ENCODE measurements at places on chromosomes 5 and 9.

- no peak for DNase-seq
Measured at GRCh38 chr5:5969942-5970483, 408.3 kb downstream of the MED10 start.

DNA sequence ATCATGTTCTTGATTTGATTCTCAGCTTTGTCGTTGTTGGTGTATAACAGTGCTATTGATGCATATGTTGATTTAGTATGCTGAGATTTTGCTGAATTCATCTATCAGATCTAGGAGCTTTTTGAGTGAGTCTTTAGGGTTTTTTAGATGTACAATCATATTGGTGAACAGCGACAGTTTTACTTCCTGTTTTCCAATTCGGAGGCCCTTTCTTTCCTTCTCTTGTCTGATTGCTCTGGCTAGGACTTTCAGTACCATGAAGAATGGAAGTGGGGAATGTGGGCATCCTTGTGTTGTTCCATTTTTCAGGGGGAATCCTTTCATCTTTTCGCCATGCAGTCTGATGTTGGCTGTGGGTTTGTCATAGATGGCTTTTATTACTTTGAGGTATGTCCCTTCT, 100.4 kb downstream of the SGCD start:
- no peak for DNase-seq

GRCh38 chr9:2872931-2873323, 29.0 kb upstream of the PUM3 start:
- DNase-seq: peak; percentile 20

- no peak for DNase-seq
Measured at GRCh38 chr5:142795251-142795650, 25.1 kb downstream of the ARHGAP26 start.

- DNase-seq: no peak
Measured at GRCh38 chr5:58459146-58460001, 512 bp downstream of the PLK2 start.

GRCh38 chr5:775961-776861, 8.3 kb downstream of the ZDHHC11B start:
- no peak for DNase-seq

DNA sequence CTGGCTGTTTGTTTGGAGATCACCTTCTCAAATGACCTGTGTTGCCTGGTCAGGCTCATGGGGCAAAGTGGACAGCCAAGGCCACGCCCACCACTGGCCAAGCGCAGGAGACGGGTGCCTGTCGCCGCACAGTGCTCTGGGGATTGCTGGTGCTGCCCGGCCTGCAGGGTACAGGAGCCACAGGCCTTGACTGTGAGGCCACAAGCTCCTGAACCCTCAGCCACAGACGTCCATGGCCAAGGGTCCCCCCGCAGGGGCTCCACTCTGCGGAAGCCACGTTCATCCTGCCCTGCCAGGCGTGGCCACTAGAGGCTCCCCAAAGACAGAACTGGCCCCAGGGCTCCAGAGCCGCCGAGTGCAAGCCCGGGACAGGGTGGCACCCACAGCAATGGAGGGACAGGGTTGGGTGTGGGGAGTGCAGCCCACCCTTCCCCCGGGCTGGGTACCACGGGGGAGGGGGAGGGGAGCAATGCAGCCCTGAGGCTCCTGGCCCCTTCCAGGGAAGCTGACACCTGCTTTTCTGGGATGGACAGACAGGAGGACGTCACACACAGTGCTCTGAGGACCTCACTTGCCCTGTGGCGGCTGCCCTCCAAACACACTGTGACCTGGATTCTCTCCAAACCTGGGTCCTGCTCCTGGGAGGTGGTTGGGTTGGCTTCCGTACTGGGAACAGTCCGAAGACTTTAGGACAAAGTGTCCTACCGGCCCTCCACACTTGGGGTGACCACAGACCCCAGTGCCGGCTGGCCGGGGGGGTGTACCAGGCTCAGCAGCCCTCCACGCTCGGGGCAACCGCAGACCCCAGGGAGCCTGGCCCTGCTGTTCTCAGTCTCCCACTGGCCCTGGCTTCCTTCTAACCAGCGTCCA, 21.5 kb downstream of the TPPP start:
- DNase-seq: peak; percentile 56

DNA sequence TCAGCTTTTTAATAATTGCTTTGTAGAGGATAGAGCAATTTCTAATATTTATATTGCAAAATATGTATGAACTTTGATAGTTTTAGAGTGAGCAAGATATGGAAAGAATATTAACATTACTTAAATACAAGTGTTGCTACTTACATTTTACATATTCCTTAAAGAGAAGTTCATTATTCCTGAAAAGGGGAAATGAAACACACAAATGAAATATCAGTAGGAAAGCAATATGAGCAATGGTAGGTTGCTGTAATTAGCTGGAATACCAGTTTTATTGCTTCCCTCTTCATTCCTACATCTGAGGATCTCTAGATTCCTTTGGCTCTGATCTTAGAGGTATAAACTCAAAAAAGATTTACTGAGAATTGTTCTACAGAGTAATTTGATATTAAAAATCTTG, 414.1 kb downstream of the FAM170A start:
- no peak for DNase-seq

GRCh38 chr5:157546456-157547100, 29.0 kb downstream of the ADAM19 start:
- DNase-seq: no peak

- DNase-seq: no peak
Measured at GRCh38 chr9:122179690-122180074, 20.0 kb downstream of the MORN5 start.

- no peak for DNase-seq
Measured at GRCh38 chr5:62616615-62617277, 38.1 kb downstream of the LRRC70 start.

GRCh38 chr9:4137681-4138099, 162.2 kb downstream of the GLIS3 start:
- DNase-seq: no peak

- no peak for DNase-seq
Measured at GRCh38 chr5:157892974-157893373, 34.0 kb upstream of the CLINT1 start.

GRCh38 chr5:59845730-59846129, 47.8 kb downstream of the PDE4D start:
- no peak for DNase-seq

DNA sequence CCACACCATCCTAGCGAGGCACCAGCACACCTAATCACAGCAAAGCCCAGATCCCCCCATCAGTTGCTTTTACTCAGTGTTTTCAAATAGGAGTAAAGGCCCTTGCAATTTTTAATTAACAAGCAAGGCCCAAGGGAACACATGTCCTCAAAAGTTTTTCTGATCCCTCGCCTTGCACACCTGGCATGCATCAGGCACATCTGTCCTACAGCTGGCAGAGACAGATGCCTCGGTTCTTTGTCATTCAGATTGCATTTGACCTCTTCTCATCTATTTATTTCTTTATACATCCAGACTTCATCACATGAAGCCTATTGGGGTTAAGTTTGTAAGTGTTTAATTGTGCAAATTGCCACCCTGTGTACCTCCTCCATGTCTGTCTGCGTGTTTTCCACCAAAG, 241.4 kb downstream of the MARCHF11 start:
- DNase-seq: no peak

DNA sequence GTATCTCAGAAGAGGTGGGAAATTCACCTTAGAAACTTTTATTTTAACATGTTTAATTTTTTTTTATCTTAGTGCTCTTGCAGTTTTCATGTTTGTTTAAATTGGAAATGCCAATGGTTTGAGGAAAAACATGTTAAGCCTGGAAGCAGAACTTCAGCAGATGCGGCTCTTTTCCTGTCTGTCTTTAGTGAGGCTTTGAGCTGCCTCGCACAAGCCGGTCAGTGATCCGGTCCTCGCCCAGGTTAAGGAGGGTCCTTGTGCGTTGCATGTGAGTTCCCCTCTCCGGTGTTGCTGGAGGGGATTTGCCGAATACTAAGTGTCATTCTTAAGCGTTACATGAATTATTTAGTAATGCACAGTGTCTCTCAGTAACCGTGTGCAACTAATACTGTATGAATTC, 9.4 kb upstream of the PLEKHG4B start:
- no peak for DNase-seq

DNA sequence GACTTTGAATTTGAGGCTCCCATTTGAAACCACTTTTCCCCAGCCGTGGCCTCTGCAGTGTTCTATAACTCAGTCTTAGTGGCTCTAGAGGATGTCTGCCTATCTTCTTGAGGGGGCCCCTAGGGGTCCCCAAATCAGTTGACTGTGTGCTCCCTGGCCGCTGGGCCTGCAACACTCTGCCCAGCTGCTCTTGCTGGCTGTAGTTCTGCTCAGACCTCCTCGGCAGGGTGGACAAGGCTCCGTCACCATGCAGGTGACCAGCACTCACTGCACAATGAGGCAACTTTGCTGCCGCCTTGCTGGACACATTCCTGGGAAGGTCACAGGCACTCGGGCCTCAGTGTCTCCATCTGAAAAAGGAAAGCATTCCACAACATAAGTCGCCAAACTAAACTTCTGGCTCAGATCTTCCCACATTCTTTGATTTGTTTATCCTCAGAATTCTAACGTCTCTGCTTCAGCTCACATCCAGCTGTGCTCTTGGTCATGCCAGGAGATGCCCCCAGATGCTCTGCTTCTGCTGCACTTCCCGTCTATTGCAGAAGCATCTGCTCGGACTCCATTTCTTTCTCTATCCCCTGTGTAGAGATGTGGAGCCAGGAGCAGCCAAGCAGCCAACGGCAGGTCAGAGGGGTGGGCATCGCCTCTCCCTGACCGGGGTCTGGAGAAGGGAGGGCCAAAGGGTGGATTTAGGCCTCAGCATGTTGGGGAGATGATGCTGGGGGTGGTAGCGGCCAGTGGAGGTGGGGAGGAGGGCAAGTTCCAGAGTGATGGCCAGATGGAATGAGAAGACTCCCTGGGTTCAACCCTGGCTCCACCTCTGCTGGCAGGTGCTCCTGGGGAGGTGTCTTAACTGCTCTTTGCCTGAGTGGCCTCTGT, 133.6 kb downstream of the MVB12B start:
- DNase-seq: no peak

GRCh38 chr5:160330212-160330611, 17.8 kb upstream of the CCNJL start:
- DNase-seq: no peak

All from activated effector memory CD4-positive, alpha-beta T cell treated with Interleukin-2 at 50 U/mL for 16 hours (primary cell).